Osteoblast (primary cell): ENCODE measurements at places on chromosomes 2 and 18. TPM values are rescaled to one million over a fixed set of nuclear protein-coding genes. Genes with fewer than 3 reads are reported as not detected.

GRCh38 chr2:41460661-41461060 lies 587.2 kb upstream of the PKDCC start:
- H3K36me3 ChIP-seq = no peaks in the 10 kb centered on the region
- H3K27me3 ChIP-seq = no peaks in the 10 kb centered on the region
- no peaks in the 10 kb centered on the region for H3K4me1 ChIP-seq
- no peak overlapping the region for H3K27ac ChIP-seq
- DNase-seq = no peak

GRCh38 chr18:58458304-58458703 lies 170.6 kb downstream of the ALPK2 start:
- H3K4me1 ChIP-seq = no peaks in the 10 kb centered on the region
- H3K36me3 ChIP-seq = no peaks in the 10 kb centered on the region
- no peak overlapping the region for H3K27ac ChIP-seq
- DNase-seq = no peak

DNA sequence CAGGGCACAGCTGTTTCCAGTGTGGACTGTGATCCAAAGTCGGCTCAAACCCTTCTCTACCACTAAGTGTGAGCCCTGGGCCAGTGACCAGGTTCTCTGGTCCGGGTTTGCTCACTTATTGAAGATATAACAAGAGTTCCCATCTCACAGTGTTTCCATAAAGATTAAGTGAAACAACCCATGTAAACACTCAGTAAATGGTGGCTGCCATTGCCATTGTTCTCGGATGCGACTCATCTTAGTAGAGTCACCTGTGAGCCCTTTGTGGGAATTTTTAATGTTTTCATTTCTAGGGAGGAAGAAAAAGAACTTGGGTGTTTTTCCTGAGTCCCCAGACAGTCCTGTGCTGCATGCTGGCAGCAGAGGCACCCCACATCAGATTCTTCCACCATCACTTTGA lies 53.4 kb downstream of the TPGS2 start:
- no peak for DNase-seq
- no peak overlapping the region for H3K4me3 ChIP-seq
- no peaks in the 10 kb centered on the region for H3K27me3 ChIP-seq

GRCh38 chr2:21939967-21940366 lies 816.2 kb downstream of the TDRD15 start:
- no peak for DNase-seq
- H3K36me3 ChIP-seq = no peaks in the 10 kb centered on the region
- H3K27ac ChIP-seq = no peak overlapping the region
- no peaks in the 10 kb centered on the region for H3K27me3 ChIP-seq

GRCh38 chr2:108345951-108346350 lies 31.8 kb upstream of the SULT1C4 start:
- H3K27me3 ChIP-seq = no peaks in the 10 kb centered on the region
- no peaks in the 10 kb centered on the region for H3K4me1 ChIP-seq
- DNase-seq = no peak

Gene UGT1A4
- not detected in 2 replicates for total RNA-seq

DNA sequence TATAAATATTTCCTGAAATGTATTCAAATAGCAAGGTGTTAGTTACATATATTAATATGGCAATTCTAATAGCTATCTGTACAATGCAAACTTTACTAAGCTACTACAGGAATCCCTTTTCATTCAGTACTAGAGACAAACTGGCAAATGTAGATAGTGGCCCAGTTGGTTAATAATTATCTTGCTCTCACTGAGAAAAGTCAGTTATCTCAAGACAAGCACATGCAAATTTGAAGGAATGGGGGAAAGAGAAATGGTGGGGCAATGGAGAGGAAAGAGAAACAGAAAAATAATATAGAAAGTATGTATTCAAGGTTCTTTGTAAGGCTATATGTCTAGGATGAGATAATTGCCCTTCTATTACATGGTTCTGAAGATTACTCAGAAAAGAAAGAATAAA lies 280.0 kb downstream of the FIGN start:
- H3K4me3 ChIP-seq = no peak overlapping the region
- H3K27me3 ChIP-seq = no peaks in the 10 kb centered on the region
- no peak for DNase-seq
- H3K4me1 ChIP-seq = no peaks in the 10 kb centered on the region
- no peaks in the 10 kb centered on the region for H3K36me3 ChIP-seq

DNA sequence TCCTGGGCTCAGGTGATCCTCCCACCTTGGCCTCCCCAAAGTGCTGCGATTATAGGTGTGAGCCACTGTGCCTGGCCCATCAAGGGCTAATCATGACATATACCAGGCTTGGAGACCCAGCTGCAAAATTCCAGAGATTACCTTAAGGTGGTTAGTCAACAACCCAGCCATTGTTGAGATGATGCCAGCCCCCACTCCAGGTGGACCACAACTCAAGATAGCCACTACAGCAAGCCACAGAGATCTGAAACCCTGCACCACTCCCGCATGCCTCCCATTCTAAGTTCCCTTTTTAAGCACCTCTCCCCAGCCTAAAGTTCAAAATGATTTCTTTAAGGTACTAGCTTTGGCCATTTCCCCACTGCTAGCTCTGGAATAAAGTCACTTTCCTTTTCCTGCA lies 4.6 kb upstream of the CLK1 start:
- H3K27me3 ChIP-seq = no peaks in the 10 kb centered on the region
- no peak for DNase-seq
- peaks cover 7% of the 10 kb centered on the region for H3K36me3 ChIP-seq
- no peak overlapping the region for H3K4me3 ChIP-seq

Gene UGT1A7
- not detected in 2 replicates for total RNA-seq

GRCh38 chr2:135317375-135317774 lies 213.6 kb downstream of the ZRANB3 start:
- no peaks in the 10 kb centered on the region for H3K27me3 ChIP-seq
- no peaks in the 10 kb centered on the region for H3K36me3 ChIP-seq
- no peak for DNase-seq
- H3K4me1 ChIP-seq = no peaks in the 10 kb centered on the region
- H3K4me3 ChIP-seq = no peak overlapping the region

GRCh38 chr18:65753520-65753919 lies 2.7 kb downstream of the CDH7 start:
- H3K36me3 ChIP-seq = no peaks in the 10 kb centered on the region
- DNase-seq = no peak
- no peaks in the 10 kb centered on the region for H3K4me1 ChIP-seq
- no peaks in the 10 kb centered on the region for H3K27me3 ChIP-seq
- no peak overlapping the region for H3K27ac ChIP-seq

DNA sequence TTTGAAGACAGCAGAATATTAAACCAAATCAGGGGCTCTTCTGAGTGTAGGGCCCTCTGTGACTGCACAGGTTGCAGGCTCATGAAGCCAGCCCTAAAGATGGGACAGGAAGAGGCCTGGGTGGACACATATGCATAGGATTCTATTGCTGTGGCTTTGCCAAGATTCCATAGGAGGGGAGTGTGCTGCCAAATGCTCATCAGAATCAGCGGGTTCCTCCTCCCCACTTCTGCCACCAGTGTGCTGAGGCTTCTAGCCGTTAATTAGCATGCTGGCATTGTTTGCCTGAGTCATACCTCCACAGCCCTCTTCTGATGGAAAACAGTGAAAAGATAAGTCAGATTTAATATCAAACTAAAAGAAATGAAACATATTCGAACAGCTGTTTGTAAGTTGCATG lies 103.9 kb upstream of the TMEFF2 start:
- H3K27ac ChIP-seq = no peak overlapping the region
- no peaks in the 10 kb centered on the region for H3K4me1 ChIP-seq
- DNase-seq = no peak
- H3K4me3 ChIP-seq = no peak overlapping the region

DNA sequence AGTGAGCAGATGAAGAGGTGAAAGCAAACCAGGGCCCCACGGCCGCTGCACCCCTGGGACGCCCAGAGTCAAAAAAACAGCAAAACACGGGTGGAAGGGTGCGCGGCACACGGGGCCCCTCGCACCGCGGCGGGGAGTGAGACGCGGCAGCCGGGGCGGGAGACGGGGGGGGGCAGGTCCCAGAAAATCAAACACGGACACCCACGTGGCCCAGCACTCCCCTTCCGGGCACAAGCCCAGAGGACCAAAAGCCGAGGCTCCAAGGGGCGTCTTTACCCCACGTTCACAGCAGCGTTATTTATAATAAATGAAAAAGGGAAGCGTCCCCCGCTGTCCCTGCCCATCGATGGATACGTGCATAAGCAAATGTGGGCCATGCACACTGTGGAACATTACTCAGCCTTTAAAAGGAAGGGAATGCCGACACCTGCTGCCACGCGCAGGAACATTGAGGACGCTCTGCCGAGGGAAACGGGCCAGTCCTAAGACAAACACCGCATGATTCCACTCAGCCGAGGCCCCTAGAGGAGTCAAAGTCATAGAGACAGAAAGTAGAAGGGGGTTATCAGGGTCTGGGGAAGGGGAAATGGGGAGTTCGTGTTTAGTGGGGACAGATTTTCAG lies 677 bp upstream of the COPS9 start:
- no peak overlapping the region for H3K27ac ChIP-seq
- H3K4me3 ChIP-seq = peak overlapping the region; percentile 93
- DNase-seq = peak; percentile 83
- peaks cover 12% of the 10 kb centered on the region for H3K4me1 ChIP-seq

Gene SPC25
- 0.88 and 1.1 TPM in 2 replicates for total RNA-seq

Gene POTEI
- not detected in 2 replicates for total RNA-seq

Gene B3GNT7
- total RNA-seq = 0.29 and 0.72 TPM in 2 replicates

GRCh38 chr2:190978389-190979053 lies 35.5 kb downstream of the STAT1 start:
- H3K4me3 ChIP-seq = no peak overlapping the region
- H3K27ac ChIP-seq = peak overlapping the region; percentile 15
- peaks cover 15% of the 10 kb centered on the region for H3K4me1 ChIP-seq
- DNase-seq = no peak

DNA sequence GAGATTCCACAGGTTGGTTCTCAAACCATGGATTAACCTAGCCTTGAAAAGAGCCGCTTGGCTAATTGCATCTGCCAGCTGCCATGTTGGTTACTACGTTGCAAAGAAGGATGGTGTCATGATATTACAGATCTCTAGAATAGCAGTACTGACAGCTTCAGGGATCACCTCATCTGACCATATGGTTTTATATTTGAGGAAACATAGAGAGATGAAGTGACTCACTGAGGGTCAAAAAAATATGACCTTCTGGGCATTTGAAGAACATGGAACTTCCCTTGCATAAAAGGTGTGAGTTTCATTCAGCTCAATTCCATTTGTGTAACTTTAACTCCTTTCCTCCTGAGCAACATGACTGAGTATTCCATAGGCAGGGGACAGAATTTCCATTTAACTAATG lies 242.3 kb downstream of the SETBP1 start:
- no peaks in the 10 kb centered on the region for H3K27me3 ChIP-seq
- no peaks in the 10 kb centered on the region for H3K36me3 ChIP-seq
- H3K4me1 ChIP-seq = peaks cover 5% of the 10 kb centered on the region
- no peak for DNase-seq
- no peak overlapping the region for H3K4me3 ChIP-seq

DNA sequence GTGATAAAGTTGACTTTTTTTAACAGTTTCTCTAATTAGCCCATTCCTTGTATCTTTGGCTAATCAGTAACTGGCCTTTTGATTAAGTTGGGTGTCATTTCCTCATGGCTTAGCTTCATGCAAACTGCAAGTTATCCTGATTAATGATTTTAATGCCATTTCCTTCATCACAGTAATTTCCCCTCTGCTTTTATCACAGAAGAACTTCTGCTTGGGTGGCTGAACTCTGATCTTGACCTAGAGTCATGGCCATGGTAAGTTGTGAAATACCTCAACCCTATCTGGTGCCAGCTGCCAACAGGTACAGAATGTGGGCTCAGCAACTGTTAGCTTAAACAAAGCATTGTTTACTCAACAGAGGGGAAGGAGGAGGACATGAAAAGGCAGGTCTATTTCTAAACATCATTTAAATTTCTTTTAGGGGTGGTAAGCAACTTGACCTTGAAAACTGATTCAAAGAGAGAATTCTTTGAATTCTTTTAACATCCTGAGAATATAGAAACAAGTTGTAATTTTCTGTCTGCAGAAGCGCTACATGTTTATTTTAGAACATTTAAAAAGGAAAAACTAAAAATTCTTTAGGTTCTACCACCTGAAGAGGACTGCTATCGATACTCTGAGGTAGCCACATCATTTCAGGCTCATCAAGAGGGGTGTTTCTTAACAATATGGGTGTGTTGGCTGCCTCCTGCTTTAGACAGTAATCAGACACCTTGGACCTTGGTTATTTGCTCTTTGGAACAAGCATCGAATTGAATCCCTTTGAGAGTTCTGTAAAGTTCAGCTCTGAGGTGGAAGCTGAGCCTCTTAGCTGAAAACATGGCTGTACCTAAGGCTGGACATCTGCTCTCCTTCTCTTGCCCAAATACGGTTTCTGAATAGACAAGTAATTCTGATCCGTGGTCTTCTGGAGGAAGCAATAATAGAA lies 39.7 kb downstream of the ANXA4 start:
- H3K4me3 ChIP-seq = no peak overlapping the region
- no peak overlapping the region for H3K27ac ChIP-seq
- no peaks in the 10 kb centered on the region for H3K4me1 ChIP-seq
- no peaks in the 10 kb centered on the region for H3K36me3 ChIP-seq
- no peak for DNase-seq

GRCh38 chr2:204449977-204450376 lies 95.3 kb upstream of the PARD3B start:
- H3K27ac ChIP-seq = no peak overlapping the region
- peaks cover 7% of the 10 kb centered on the region for H3K4me1 ChIP-seq
- no peaks in the 10 kb centered on the region for H3K27me3 ChIP-seq

- H3K4me3 ChIP-seq = no peak overlapping the region
- no peak for DNase-seq
- H3K4me1 ChIP-seq = no peaks in the 10 kb centered on the region
- no peaks in the 10 kb centered on the region for H3K36me3 ChIP-seq
- no peak overlapping the region for H3K27ac ChIP-seq
These were observed 91.9 kb downstream of the MRO start for GRCh38 chr18:50727721-50728471.

DNA sequence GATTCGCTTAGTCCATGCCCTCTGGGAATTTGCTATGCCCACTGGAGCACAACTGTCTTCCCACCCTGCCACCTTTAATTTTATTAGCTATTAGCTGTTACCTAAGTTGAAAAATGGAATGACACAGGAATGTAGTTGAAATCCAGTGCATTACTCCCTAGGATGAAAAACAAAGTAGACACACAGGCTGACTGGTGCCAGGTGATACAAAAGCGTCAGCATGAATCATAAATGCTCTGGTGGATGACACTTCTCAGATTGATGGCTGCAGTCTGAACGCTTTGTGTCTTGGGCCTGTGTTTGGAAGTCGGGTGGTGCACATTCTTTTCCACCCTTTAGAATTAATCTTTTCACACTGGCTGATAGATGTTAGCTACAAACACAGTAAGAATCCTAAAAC lies 802.0 kb downstream of the DCC start:
- H3K27me3 ChIP-seq = no peaks in the 10 kb centered on the region
- no peak overlapping the region for H3K4me3 ChIP-seq
- H3K36me3 ChIP-seq = no peaks in the 10 kb centered on the region
